ENCODE measurements at places on chromosomes 6 and 20.

DNA sequence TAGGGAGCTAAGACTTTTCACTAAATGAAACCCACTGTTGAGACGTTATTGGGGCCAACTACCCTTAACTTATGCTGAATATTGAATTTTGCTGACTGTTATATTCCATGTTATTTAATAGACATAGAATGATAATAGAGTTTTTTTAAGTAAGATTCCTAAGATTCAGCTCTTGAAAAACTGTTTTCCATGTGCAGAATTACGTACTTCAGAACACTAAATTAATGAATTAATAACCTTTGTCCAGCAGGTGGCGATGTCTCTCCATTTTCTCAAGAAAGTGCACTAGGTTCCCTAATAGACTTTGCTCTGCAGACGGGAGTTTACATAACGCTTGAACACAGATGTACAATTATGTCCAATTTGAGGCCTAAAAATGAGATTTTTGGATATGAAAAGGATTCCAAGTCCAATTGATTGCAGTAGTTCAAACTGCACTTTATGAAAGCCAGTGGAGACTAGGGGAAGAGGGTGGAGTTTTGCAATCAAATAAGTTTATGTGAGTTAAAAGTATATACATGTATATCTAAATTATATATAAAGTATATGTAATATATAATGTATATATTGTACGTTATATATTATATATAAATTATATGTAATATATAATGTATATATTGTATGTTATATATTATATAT lies 282.1 kb downstream of the UST start:
- peak; percentile 89 for DNase-seq

- no peak for DNase-seq
Measured at GRCh38 chr6:152314483-152314832, 322.7 kb downstream of the SYNE1 start.

GRCh38 chr6:155013457-155013876 lies 18.4 kb downstream of the TIAM2 start:
- DNase-seq = no peak

DNA sequence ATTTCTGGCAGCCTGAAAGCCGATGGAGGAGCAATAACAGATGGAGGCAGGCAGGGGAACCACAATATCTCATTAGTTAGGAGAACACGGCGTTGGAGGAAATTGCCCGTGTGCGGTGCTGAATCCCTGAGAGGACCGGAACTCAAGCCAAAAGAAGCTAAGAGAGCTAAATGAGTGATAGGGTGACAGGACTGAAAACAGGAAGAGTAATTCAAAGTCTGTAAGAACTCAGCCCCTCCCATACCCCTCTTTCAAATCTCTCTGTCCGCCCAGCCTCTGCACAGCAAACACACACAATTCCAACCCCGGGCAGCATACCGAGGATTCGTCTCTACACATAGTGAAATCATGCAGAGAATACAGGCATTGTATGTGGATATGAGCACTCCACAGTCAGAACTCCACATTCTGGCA lies 2.6 kb upstream of the IPCEF1 start:
- DNase-seq = no peak

- no peak for DNase-seq
Measured at GRCh38 chr6:14037402-14038277, 79.9 kb upstream of the CD83 start.

- DNase-seq = no peak
Measured at GRCh38 chr6:633611-634010, 23.3 kb downstream of the HUS1B start.

DNA sequence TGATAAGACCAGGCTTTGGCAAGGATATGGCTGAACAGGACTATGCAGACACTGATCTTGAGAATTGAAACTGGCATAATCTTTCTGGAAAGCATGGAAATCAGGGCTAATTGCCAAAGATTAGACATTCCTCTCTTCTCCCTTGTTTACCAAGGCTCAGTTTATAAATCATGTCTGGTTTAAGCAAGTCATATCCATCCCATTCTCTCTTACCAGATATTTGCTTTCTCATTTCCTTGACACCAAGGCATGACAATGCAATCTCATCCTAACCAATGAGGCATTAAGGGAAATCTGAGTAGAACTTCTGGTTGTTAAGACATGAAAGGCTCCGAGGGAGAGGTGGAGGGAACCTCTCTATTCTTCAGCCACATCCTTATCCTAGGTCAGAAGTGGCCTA lies 110.3 kb upstream of the CEP85L start:
- DNase-seq = no peak

DNA sequence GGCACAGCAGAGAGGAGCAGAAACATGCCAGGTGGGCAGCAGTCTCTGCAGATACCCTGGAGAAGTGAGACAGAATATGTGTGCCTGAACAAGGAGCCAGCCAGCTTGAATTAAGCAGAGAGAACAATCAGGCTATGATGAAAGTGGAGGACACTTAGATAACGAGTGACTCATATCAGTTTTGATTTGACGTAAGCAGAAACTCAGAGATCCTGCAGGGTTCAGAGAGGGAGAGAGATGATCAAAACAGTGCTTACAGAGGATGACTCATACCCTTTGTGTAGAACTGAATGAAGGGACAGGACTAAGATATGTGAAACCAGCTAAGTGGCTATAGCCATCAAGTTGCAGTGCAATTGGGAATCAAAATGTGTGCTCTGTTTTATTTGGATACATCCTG lies 300.7 kb downstream of the TENT5A start:
- DNase-seq = no peak

GRCh38 chr20:31869673-31869941 lies 720 bp downstream of the DUSP15 start:
- DNase-seq = no peak

DNA sequence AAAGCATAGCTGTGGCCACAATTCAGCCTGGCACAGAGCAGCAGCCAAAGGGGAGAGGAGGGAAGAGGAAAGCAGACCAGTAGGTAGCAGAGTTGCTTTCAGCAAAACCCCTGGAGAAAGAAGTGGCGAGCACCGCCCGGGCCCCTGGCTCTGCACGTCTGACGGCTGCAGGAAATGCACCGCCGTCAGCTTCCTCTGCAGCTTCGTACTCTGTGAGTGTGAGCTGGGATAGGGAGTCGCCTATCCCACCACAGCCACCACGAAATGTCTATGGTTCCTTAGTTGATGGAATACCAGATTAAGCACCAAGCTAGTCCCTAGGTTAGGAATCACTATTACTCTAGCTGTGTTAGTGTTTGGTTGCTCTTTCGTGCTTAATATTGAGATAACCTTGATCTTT lies 79.9 kb upstream of the NAA20 start:
- DNase-seq = no peak

GRCh38 chr20:3981132-3981452 lies 34.3 kb downstream of the RNF24 start:
- no peak for DNase-seq

DNA sequence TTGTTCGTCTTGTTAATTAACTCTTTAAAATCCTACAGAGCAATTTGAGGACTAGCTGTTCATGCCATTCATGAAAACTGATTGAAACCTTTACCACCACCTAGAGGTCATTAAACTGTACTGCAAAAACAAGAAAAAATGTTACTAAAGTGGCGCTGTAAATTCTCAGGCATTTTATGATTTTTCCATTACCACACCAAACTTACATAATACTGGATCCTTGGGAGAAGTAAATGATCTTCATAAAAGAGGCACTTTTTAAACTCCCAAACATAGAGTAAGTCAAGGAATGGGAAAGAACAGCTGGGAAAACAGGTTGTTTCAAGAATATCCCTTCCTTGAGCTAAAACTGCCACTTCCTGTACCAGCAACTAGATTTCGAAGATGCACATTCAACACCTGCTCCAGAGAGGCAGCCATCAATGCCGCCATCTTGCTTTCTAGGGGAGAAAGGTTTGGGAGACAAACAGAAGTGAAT lies 54.3 kb downstream of the MYLIP start:
- DNase-seq = no peak

DNA sequence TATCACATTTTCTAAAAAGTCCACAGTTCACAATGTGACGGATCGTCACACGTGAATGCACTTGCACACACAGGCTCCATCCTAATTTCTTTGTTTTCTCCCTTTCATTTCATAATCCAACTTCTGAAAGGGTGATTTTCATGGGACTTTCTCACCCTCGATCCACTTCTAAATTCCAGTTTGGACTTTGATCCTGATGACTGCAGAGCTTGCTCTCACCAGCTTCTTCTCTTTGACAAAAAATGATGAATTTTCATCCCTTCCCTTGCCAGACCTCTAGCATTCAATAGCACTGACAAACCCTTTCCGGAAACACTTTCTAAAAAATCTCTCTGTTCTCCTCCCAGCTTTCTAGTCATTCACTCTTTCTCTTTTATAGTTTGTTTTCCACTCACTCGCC lies 341.2 kb downstream of the SYNE1 start:
- DNase-seq = no peak

GRCh38 chr6:138560130-138560860 lies 61.0 kb upstream of the NHSL1 start:
- DNase-seq = no peak

DNA sequence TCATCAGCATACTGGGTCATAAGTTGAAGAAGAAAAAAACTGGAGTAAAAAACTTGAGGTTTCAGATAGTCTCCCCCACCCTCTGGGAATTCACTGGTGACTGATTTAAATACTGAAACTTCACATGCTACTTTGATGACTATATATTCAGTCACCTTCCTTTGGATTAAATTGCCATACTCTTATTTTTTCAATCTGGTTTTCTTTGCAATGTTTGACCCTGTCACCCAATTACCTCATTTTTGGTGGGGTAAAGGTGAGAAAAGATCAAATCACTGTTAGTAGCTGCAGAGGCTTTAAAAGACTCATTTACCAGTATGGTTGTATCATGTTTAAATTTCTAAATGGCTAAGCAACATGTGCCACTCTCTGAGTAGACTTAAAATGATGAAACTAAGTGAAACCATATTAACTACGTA lies 862.7 kb upstream of the FLRT3 start:
- no peak for DNase-seq

GRCh38 chr20:44705364-44706094 lies 9.6 kb upstream of the CCN5 start:
- no peak for DNase-seq

DNA sequence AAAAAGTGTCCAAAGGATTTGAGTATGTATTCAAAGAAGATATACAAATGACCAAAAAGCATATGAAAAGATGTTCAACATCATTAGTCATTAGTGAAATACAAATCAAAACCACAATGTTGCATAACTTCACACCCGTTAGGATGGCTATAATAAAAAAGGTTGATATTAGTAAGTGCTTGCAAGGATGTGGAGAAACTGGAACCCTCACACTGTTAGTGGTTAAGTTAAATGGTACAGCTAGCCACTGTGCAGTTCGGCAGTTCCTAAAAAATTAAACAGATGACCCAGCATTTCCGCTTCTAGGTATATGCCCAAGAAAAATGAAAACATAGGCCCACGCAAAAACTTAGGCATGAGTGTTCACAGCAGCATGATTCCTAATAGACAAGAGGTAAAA lies 38.6 kb downstream of the IBTK start:
- DNase-seq = no peak

DNA sequence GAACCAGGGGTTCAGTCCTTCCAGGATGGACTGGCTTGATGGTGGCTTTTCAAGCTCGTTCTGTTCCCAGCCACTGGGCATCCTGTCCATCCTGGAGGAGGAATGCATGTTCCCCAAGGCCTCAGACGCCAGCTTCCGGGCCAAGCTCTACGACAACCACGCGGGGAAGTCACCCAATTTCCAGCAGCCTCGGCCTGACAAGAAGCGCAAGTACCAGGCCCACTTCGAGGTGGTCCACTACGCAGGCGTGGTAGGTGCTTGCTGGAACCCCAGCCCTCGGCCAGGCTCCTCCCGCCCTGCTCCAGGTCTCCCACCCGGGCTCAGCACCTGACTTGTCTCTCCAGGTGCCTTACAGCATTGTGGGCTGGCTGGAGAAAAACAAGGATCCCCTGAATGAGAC lies 34.0 kb downstream of the MYH7B start:
- no peak for DNase-seq

DNA sequence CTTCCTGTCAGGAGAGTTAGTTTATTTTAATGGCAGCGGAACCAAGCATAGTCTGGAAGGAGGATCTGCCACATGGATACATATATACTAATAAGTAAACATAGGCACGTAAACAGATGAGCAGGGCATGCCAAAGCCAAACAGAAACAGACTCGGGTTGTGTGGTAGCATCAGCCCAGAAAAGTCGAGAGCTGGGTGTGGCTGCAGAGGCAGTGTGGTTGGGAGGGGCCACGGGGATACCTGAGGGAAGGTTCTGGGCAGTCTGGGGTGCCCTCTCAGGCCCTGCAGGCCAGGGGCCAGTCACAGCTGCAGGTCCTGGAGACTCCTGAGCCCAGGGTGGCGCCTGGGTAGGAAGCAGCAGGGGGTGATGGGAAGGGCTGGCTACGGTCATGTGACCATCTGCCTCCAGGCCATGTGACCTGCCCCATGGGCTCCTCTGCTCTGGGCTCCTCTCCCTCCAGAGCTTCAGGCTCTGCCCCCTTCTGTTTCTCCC lies 42.8 kb upstream of the MRPS10 start:
- no peak for DNase-seq

DNA sequence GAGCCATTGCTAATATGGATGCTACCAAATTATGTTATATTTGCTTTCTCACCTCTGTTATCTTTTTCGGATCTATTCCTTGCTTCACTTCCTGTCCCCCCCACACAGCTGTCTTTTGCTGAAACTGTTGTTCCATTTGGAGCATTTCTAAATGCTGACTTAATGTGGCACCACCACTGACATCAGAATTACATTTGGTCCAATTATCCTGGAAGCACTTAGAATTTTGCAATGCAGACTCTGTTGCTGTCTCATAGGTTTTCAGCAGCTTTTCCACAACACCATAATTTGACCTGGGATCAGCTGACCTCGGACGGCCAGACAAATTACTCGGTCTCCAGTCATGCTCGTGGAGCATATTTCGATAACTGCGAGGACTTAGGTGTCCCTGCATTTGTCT lies 12.8 kb downstream of the KIAA0408 start:
- no peak for DNase-seq

- DNase-seq = no peak
Measured at GRCh38 chr6:44003345-44004061, 123.7 kb downstream of the MRPL14 start.

GRCh38 chr6:136763255-136763654 lies 29.0 kb downstream of the MAP3K5 start:
- DNase-seq = no peak

DNA sequence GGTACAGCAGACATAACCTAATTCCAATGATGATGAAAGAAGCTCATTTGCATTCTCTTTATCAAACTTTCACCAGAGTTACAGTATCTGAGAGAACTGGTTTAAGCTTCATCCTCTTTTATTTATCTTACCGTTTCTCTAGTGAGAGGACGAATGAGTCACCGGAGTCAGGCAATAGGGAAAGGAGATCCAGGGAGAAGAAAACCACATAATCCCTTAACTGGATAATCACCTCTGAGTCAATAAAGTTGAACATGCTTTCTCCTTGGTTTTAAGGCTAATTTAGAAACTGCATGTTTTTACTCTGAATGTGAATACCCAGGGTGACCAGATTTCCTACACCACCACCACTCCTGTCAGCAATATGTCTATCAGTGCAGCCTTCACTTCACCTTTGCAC lies 313.7 kb upstream of the TBX18 start:
- no peak for DNase-seq

Data from head of caudate nucleus (tissue), 42 donors.